ENCODE measurements at places on chromosomes 13 and 19.

DNA sequence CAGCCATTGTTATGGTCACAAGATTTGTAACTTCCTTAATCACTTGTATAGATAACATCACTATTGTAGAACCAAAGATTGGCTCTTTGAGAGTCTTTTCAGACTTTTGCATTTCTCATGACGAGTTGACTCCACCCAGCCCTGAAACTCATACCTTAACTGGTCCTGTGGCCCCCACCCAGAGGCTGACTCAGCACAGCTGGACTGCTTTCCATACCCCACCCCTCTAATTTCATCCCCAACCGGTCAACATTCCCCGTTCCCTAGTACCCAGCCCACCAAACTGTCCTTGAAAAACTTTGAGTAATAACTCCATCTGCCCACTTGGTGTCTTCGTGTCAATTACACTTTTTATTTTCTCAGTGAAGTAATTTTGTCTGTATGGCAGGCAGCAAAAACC, 32.1 kb upstream of the SLITRK1 start:
- no peak for DNase-seq

GRCh38 chr13:29961036-29961670, 110.7 kb upstream of the UBL3 start:
- no peak for DNase-seq

DNA sequence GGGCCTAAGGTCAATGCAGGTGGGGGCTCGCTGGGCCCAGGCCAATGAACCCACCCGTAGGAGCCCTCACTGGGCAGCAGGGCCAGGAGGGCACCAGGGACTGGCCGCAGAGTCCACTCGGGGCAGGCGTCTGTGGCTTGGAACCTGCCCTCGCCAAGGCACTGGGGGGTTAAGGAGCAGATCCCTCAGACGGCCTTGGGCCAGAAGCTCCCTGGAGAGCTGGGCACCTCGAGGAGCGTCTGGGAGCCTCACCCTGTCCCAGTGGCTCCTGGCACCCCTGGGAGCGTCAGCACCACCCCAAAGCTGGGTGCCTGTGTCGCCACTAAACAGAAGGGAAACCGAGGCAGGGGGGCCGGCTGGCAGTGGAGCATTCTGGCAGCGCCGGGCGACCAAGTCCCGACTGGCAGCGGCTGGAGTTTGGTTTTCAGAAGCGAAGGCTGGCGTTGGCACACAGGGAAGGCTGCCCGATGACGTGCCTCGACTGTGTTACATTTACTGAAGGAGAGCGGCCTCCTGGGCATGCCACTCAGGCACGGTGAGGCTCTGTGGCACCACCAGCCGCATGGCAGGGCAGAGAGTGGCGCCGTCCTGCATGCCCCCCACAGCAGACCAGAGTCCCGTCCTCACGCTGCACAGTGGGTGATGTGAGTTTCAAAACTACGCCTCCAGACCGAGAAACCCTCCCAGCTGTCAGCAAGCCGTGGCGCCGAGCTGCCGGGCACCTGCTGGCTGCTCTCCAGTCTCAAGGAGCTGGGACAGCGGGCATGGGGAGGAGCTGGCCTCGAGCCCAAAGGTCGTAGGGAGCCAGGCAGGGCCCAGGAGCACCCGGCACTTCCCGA, 9.2 kb upstream of the MEX3D start:
- no peak for DNase-seq

- DNase-seq, result no peak
These were observed 69.1 kb downstream of the URI1 start for GRCh38 chr19:30011051-30011578.

- DNase-seq, result no peak
These were observed 500.8 kb upstream of the PCDH20 start for GRCh38 chr13:61916483-61916882.

- DNase-seq, result no peak
These were observed 68.2 kb downstream of the COL4A1 start for GRCh38 chr13:110238818-110239195.

- DNase-seq, result no peak
These were observed 2.6 kb upstream of the TSHZ3 start for GRCh38 chr19:31351855-31352195.

DNA sequence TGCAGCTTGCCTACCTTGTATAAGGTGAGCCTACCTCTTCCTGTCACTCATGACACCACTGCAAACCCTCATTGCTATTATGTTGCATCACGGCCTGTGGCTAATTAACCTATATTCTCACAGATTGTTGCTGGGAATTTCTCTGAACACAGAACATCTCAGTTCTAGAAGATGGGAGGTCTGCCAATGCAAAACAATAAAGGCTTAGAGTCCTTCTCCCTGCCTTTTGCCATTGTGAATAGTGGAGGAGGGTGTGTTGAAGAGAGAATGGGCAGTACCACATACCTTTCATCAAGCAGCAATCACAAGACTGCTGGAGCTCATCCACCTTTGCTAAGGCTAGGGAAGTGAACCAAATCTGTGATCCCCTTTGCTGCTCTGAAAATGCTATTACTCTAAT, 34.4 kb downstream of the WDFY2 start:
- no peak for DNase-seq

DNA sequence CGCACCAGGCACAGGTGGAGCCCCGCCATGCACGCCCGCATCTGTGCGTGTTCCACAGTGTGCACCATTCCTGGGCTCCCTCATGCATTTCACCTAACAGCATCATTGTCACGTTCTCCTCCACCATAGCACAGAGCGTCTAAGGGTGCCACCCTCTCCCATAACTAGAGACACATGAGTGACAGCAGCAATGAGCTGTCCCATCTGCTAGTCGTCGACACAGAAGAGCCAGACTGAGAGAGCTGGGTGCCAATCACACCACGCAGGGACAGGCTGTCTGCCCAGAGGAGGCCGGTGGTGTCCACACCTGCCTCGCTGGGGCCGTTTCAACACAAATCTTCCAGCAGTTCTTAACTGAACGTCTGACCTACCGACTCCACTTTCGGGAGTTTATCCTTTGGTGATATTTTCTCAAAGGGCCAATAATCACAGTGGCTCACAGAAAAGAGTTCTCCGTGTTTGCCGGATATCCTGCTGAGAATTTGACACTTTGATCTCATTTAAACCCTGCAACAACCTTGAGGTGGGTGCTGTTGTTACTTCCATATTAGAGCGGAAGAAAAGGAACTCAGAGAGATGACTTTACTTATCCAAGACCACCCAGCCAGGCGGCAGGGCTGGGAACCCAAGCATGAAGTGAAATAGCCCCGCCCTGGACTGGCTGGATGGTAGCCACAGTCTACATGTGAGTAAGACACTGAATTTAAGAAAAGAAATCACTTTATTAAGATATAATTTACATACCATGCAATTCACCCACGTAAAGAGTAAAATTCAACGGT, 16.2 kb downstream of the CLEC11A start:
- DNase-seq, result no peak

- DNase-seq, result no peak
These were observed 7.5 kb downstream of the ANO8 start for GRCh38 chr19:17327068-17327653.

DNA sequence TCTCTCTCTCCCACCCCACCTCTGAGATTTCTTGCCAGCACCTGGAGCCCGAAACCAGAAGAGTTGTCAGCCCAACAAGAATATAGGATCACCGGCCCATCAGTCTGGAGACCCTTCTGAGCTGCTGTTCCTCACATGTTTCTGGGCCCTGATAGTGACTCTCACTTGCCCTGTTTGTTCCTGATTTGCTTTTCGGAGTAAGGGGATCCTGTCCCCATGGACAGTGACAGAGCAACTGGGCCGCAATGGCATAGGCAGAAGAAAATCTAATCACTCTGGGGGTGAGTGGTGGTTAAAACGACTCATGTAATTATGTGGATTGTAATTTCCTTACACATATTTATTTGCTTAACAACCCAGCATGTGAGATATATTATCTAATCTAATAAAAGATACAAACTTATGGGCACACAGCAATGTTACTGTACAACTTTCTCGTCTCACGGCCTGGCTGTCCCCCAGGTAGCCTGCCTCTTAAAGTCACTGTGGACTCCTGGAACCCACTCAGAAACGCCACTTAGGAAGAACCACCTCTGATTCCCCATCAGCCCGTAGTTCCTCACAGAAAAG, 663 bp upstream of the SMAD9 start:
- DNase-seq, result no peak

DNA sequence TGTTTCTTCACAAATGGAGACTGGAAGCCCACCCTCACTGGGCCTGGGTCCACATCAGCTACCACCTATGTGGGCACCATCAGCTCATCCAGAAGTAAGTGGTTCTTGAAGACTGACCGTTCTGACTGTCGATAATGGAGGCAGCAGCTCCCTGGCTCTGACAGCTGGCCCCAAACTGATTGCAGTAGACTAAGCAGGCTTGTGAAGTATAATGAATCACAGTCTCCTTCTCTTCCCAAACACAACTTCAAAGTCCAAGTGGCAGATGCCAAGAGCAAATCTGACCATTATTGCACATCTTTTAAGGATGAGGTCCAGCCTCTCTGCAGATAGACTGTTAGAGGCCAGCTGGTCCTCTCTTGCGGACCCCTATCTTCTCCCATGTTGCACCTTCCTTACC, 574.4 kb upstream of the KLF12 start:
- no peak for DNase-seq

GRCh38 chr19:18450931-18451836, 13.3 kb upstream of the ISYNA1 start:
- peak; percentile 87 for DNase-seq

- peak; percentile 1 for DNase-seq
These were observed 4.2 kb downstream of the ADPRHL1 start for GRCh38 chr13:113448885-113449692.

GRCh38 chr13:40540328-40541044, 126.0 kb downstream of the FOXO1 start:
- DNase-seq, result no peak

- no peak for DNase-seq
These were observed 23.8 kb downstream of the TEX101 start for GRCh38 chr19:43438291-43439031.

- no peak for DNase-seq
These were observed 136.5 kb upstream of the FNDC3A start for GRCh38 chr13:48839171-48839570.

DNA sequence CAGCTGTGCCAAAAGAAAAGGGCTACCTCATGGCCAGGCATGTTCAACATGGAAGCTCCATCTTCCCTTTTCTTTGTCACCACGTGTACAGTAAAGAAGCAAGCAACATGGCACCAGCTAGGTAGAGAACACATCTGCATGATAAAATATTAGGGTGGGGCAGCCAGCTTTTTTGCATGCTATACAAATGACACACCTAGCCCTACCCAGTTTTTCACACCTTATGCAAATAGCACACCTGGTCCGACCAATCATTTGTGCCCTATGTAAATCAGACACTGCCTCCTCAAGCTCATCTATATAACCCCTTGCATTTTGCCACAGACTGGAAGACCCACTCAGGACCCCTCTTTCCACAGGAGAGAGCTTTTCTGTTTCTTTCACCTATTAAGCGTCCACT, 85.5 kb downstream of the STOML3 start:
- DNase-seq, result no peak

- DNase-seq, result no peak
These were observed 7.9 kb upstream of the DPY19L3 start for GRCh38 chr19:32397671-32398101.

GRCh38 chr13:28620011-28620830, 38.7 kb upstream of the POMP start:
- DNase-seq, result no peak

GRCh38 chr13:24925318-24926231, 161.6 kb downstream of the RNF17 start:
- DNase-seq, result no peak

DNA sequence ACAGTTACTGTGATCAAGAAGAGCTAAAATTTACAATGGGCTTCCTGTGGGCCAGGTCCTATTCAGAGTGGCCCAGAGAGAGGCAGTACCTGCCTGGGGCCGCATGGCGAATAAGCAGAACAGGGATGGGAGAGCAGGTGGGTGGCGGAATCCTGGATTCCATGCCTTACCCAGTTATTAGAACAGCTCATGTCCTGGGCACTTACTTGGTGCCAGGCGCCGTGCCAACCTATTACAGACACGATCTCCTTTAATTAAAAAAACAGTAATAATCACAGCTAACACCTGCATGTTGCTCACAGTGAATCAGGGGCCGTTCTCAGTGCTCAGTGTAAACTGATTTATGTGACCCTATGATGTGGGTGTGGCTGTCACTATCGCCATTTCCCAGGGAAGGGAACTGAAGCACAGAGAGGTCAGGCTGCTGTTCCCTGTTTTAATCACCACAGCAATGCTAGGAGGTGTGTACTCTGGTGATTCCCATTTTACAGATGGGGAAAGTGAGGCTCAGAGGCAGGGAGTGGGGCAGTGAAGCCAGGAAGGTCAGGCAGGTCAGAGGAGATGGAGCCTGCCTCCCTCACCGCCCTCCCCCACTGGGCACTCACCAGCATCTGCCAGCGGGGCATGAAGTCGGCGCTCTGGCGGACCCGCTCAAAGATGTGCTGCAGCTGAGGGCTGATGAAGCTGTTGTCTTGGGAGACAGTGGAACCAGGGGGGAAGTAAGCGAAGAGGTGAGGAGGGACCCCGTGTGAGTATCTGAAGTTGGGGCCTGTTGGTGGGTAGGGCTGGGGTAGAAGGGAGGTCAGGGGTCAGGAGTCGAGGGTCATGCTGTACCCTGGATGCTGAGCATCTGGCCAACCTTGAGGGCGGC, 12.0 kb downstream of the COQ8B start:
- DNase-seq, result no peak

GRCh38 chr19:40320558-40320935, 27.6 kb downstream of the C19orf47 start:
- no peak for DNase-seq

- DNase-seq, result no peak
These were observed 17.7 kb downstream of the TMEM272 start for GRCh38 chr13:51827254-51827653.

- DNase-seq, result no peak
These were observed 25.0 kb upstream of the OXGR1 start for GRCh38 chr13:97019236-97019635.

- no peak for DNase-seq
These were observed 5.9 kb downstream of the B3GNT8 start for GRCh38 chr19:41421314-41421713.

- no peak for DNase-seq
These were observed 559 bp upstream of the SSBP4 start for GRCh38 chr19:18418483-18419194.

DNA sequence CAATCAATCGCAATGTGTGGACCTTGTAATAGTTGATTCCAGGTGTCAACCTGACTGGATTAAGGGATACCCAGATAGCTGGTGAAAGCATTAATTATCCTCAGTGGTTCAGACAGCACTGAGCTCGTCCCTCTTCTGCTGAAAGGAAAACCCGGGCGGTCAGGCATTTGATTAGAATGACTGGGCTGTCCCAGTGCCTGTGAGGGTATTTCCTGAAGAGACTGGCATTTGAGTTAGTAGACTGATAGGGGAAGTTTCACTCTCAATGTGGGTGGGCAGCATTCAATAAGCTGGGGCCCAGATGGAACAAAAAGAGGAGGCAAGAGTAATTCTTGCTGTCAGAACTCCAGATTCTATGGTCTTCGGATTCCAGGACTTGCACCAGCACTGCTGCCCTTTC, 31.9 kb downstream of the KPNA3 start:
- no peak for DNase-seq

DNA sequence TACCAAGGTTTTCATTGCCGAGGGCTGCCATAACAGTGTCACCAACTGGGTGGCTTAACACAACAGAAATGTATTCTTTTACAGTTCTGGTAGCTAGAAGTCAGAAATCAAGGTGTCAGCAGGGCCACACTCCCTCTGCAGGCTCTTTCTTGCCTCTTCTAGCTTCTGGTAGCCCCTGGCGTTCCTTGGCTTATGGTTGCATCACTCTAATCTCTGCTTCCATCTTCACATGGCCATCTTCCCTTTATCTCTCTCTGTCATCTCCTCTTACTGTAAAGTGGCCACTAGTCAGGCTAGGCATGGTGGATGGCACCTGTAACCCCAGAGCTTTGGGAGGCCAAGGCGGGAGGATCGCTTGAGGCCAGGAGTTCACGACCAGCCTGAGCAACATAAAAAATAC, 38.0 kb upstream of the MRI1 start:
- no peak for DNase-seq
